ENCODE measurements at places on chromosomes 7 and 10. TPM values are rescaled to one million over a fixed set of nuclear protein-coding genes. Genes with fewer than 3 reads are reported as not detected.

Gene ZNF33A
- total RNA-seq: 12.0 TPM

Gene SPDYE16
- not detected for total RNA-seq

Gene SUN1
- 154 TPM for total RNA-seq

Gene ZP3
- 4.0 TPM for total RNA-seq

Gene FAM131B
- 1.6 TPM for total RNA-seq

DNA sequence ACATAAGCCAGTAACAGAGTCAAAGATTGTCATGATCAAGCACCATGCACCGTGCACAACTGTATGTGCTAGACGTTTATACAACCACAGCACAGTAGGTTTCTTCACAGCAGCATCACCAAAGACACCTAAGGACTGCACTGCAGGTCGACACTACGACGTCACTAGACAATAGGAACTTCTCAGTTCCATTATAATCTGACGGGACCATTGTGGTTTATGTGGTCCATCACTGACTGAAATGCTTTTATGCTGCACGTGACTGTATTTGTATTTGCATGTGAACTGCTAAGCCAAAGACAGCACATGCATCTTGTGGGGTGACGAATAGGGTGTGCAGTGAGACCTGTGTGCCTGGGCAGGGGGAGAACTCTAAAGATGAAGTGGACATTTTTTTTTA is 164.9 kb downstream of the PARD3 start:
- DNase-seq: no peak

- DNase-seq: no peak
Observed at GRCh38 chr7:125169088-125169487, 239.5 kb upstream of the POT1 start.

DNA sequence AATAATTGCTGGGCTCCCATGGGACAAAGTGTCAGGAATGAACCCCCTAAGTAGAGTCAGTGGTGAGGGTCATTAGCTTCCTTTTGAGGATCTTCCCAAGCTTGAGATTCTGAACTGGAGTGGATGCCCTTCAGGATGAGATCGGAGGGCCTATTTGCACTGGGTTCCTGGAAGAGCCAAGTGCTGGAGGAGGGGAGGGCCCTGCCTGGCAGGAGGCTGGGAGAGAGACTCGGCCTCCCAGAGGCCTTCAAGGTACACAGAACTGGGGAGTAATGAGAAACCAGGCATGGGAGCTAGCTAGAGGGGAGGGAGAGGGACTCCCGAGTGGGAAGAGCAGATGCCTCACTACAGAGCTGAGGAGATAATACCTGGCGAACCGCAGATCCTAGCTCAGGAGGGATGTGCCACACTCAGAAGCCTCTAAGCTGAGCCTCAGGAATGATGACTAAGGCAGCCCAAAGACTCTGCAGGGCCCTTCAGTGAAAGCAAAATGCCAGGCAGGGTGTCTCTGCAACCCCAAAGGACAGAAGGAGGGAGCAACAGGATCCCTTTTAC is 9.4 kb downstream of the PDAP1 start:
- DNase-seq: no peak

GRCh38 chr10:125344573-125345171 is 184.3 kb upstream of the CTBP2 start:
- DNase-seq: no peak

- DNase-seq: no peak
Observed at GRCh38 chr7:155449008-155449868, 8.7 kb upstream of the EN2 start.

- no peak for DNase-seq
Observed at GRCh38 chr7:139119486-139119849, 9.9 kb upstream of the ZC3HAV1 start.

- no peak for DNase-seq
Observed at GRCh38 chr10:130489891-130490290, 353.7 kb downstream of the GLRX3 start.

DNA sequence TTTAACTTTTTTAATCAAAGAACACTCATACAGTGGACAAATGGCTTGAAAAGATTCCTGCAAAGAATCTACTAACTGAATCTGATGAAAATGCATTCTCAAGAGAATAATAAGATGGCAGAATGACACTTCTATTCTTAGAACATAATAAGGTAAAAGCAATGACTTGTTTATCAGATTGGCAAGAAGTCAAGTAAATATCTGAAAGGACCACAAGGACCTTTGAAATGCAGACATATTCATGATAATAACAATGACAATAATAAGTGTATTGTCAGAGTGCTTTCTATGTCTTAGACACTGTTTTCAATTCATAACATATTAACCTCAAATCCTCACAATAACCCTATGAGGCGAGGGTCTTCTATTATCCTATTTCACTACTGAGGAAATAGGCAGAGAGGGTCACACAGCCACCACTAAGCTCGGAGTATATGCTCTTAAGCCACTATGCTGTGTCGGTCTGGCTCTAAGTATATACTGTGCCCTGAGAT is 10.6 kb downstream of the HACD1 start:
- no peak for DNase-seq

- DNase-seq: no peak
Observed at GRCh38 chr7:89023206-89023605, 227.7 kb upstream of the TEX47 start.

DNA sequence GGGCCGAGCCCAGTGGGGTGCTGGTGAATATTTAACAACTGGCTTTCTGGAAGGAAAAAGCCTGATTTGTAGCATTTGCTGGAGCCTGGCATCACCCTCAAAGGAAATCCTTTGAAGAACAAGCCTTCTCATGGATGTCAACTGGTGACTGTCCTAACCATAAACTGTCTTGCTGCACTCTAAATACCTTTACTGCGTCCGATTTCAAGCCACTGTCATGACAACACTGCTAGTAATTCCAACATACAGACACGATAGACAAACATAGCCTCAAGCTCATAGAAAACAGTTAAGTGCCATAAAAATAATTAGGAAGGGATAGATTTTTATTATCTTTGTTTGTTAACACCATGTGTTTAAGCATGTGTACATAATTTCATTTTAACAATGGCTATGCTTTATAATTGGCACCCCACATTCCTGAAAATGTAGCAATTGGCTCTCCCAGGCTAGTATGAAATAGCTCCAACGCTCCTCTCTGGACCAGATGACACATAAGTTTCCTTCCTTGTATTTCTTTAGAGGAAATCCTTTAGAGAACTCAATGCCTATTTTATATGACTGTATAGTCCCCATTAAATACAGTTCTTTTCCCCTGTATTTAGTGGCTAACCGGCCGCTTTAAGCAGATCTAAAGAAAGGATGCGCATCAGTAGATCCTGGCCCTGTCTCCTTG is 273.4 kb downstream of the PRPF18 start:
- no peak for DNase-seq

GRCh38 chr7:31125171-31125570 is 73.1 kb downstream of the ADCYAP1R1 start:
- no peak for DNase-seq

DNA sequence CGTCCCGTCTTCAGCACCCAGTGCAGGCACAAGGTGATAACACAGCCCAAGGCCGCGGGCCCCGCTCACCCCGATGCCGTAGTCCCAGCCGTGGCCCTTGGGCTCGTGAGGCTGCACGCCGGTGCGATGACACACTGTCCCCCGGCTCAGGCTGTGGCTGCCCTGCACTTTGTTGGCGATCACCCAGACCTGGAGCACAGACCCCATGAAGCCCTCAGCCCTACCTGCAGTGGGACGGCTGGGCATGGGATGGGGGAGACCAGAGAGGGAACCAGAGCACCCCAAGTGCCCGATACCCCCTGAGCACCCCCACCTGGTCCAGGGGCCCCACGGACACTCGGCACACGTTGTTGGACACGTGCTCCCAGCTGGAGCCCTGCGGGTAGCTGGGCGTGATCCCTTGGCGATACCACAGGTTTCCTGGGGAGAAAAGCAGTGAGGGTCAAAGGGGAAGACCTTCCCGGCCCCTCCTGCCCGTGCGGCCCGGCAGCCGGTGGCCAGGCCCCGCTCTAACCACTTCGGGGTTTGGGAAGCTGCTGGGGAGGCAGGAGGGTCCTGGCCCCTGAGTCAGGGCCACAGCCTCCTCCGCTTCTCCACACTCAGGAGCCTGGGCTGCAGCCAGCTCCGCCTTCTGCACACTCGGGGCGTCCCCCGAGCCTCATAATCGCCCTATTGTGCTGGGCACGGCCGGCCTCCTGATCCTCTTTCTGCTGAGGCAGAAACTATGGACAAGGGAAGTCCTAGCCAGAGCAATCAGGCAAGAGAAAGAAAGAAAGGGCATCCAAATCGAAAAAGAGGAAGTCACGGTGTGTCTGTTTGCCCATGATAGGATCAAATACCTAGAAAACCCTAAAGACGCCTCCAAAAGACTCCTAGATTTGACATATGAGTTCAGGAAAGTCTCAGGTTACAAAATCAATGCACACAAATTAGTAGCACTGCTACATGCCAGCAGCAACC is 6.7 kb downstream of the BHLHA15 start:
- no peak for DNase-seq

- DNase-seq: no peak
Observed at GRCh38 chr10:86922553-86922961, 34.9 kb downstream of the MMRN2 start.

DNA sequence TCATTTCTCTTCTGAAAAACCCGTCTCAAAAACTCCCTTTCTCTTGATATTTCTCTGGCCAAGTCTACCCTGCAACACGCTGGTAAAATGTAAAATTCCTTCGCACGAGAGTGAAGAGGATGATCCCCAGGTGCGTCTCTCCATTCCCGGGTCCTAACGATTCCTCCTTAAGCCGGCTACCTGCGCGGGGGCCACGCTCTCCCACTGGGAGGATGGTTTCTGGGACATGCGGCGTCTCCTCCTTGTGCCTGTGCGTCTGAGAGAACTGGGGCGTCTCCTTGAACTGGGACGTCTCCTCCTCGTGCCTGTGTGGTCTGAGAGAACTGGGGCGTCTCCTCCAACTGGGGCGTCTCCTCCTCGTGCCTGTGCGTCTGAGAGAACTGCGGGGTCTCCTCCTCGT is 149.9 kb downstream of the WDR37 start:
- DNase-seq: no peak

Measured in glomerular endothelial cell (primary cell).